Activated CD4-positive, alpha-beta T cell treated with anti-CD3 and anti-CD28 coated beads, Interleukin-2, amount 10 ng/mL, durations not matched to agents 24 days and 14 days (primary cell): ENCODE measurements at places on chromosomes 5 and 9. TPM values are rescaled to one million over a fixed set of nuclear protein-coding genes. Genes with fewer than 3 reads are reported as not detected.

SLC6A19 gene
- total RNA-seq: not detected in 2 replicates

GCNT4 gene
- total RNA-seq: 0.52 and 0.70 TPM in 2 replicates

DNA sequence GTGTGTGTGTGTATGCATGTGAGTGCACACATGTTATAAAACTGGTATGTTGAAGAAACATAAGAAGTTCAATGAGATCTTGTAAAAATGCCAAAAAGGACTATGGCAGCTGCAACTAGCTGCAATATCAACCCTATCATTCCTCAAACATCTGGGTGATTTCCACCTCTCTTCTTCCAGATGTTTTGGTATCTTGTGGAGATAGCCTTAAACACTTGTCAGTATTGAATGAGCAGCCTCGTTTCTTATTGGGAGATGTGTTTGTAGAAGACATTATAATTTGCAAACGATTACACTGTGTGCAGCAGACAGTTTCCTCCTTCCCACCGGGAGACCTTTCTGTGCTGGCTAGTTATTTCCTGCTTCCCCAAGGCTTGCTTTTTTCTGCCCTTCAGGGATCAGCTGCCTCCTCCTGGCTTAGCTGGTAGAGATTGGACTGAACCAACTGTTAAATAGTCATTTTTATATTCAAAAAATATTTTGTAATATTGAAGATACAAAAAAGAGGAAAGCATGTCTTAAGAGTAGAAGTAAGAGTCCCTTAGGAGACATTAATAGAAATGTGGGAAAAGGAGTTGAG lies 168.4 kb upstream of the MPDZ start:
- no peak for DNase-seq

DNA sequence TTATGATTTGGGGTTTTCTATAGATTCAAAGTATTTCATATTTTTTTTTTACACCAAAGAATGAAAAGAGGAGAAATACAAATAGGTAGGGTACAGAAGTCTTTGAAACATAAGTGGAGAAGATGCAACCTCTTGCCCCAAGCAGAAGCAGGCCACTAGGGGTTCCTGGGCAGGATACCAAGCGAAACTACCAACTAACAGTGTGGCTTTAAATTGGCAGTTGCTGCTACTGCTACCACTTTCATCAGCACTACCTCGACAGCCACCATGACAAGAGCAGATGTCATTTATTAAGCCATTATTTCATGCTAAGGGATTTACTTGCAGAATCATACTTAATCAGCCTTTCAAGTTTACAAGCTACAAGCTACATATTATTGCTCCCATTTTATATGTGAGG lies 288.1 kb downstream of the NR3C1 start:
- DNase-seq: no peak

DNA sequence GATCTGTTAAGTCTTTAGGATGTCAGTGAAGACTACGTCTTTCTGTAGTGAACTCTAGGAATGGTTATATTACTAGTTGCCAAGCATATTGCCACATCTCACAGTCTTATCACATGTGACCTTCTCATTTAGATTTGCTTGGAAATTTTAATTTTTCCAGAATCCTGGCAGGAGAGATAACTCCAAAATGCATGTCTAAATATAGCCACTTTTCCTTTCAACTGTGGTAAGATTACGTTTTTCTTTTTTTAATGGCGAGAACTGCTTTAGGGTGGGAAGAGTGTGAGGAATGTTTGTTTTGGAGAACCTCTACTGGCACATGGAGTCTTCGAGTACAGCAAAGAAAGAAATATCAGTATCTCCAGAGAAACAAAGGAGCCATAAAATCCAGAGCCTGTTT lies 91.7 kb upstream of the ADAMTSL1 start:
- DNase-seq: no peak

- no peak for DNase-seq
Measured at GRCh38 chr5:113776168-113776567, 262.7 kb downstream of the YTHDC2 start.

- DNase-seq: peak; percentile 67
Measured at GRCh38 chr9:96025995-96026602, 150.6 kb downstream of the ERCC6L2 start.

DNA sequence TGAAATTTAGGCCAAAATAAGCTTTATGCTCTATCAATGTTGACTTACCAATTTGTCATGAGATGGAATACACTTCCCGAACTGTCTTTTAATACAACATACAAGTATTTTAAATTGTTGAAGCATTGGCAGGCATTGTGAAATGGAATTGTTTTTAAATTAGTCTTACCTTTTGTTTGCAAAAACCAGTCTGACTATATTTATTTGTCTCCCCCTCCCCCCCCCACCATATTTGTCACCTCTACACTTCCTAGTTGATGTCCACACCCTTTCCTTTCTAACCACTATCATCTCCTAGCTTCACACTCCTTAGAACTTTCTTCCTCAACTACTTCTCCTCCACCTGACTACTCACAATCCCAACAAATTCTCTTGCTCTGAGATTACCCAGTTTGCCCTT lies 40.9 kb downstream of the FAF2 start:
- DNase-seq: no peak

- DNase-seq: no peak
Measured at GRCh38 chr5:12330993-12331588, 426.8 kb upstream of the CTNND2 start.

GRCh38 chr9:22528485-22528884 lies 81.9 kb downstream of the DMRTA1 start:
- DNase-seq: no peak

SLC6A7 gene
- total RNA-seq: not detected in 2 replicates

- peak; percentile 78 for DNase-seq
Measured at GRCh38 chr5:127031147-127031862, 947 bp upstream of the MARCHF3 start.

- DNase-seq: no peak
Measured at GRCh38 chr5:68950125-68950524, 143.7 kb upstream of the SLC30A5 start.

SNAPC4 gene
- total RNA-seq: 27.3 and 28.0 TPM in 2 replicates

GRCh38 chr5:134769206-134769605 lies 10.6 kb downstream of the DDX46 start:
- DNase-seq: no peak

- no peak for DNase-seq
Measured at GRCh38 chr9:96498796-96499195, 48.8 kb downstream of the HABP4 start.

DNA sequence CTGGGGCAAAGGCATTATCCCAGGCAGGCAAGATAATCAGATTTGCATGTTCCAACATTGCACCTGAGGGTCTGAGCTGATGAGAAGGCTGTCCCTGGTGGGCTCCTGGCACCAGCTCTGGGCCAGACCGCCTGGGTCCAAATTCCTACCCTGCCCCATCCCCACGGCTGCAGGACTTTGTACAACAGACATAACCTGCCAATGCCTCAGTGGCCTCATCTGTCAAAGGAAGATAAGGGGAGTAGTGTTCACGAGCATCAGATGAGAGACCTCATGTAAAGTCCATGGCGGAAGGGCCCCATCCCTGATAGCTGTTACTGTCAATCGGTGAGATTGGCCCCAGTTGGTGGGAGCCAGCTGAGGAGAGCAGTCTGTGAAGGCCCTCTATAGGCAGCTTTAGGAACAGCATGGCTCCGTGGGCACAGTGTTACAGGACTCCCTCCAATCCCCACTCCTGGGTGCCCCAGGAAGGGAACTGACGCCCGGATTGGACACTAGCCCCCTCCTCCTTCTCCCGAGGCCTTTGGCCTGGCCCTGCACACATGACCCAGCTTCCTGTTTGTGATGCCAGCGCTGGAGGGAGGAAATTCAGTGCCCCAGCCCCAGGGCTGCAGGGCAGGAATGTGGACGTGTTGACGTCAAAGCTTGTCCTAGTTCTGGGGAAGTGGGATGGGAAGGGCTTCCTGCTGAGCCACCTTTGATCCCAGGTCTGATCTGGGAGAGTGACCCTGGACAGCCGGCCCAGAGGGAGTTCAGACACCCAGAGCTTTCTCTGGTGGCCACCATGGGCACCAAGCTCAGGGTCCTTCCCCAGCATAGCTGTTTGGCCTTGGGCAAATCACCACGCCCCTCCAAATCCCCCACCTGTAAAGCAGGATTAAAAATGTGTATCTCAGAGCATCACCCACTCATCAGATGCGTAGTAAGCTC lies 56.2 kb downstream of the DUSP1 start:
- DNase-seq: peak; percentile 90

DNA sequence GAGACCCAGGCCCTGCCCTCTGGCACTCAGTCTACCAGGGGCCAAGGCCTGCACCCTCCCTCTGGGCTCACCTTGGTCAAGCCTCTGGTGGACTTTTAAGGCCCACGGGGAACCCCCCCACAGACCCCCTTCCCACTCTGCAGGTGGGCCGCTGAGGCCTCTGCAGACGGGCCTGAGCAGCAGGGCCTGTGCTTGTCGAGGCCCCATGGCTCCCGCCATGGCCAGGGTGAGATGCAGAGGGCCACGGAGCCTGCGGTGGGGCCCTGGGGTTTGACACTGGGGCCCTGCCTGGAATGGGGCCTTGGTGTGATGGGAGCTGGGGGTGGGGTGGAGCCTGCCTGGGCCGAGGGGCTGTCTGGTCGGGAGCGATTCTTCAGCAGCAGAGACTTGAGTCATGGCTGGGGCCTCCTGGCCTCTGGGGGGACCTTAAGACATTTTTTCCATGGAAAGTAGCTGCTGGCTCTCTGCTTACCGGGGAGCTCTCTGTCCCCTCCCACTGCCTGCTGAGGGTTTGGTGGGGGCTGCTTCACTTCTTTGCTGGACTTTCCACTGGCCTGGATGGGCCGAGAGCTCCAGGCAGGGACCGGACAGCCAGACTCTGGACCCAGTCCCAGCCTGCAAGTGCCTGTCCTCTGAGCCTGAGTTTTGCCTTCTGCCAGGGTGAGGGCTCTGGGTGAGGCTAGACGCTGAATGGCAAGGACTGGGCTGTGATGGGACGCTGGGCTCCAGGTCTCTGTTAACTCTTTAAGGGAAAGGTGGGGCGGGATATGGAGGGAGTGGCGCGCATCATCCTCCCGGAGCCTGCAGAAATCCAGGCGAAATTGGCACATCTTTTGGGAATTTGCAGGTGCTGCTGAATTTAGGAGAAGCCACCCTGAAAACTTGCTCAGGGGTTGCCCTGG lies 132.2 kb downstream of the RXRA start:
- no peak for DNase-seq

GRCh38 chr9:136977223-136977622 lies at the start of gene PTGDS:
Gene PTGDS (plus strand): TSS chr9:136977504. CDS start chr9:136977579, 75 bp downstream.
- no peak for DNase-seq
